Thoracic aorta (tissue), 2 donors: ENCODE measurements at places on chromosomes 2 and 18.

DNA sequence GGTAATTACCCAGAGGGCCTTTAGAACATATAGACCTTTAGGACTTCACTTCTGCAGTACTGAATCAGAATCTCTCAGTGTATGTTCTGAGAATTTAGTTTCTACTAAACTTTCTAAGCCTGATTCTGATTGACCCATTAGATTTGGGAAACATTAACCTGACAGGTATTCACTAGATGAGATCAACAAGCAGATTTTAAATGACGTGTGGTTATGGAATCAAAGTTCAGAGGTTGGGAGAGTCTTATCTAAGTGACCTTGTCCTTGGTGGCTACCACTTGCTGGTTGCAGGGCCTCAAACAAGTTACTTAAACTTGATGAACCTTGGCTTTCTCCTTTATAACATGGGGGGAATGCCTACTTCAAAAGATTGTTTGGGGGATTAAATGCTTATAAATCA is 198.7 kb downstream of the PDE11A start:
- H3K36me3 ChIP-seq = no peaks in the 10 kb centered on the region
- H3K27me3 ChIP-seq = no peaks in the 10 kb centered on the region
- no peak overlapping the region for H3K4me3 ChIP-seq
- H3K4me1 ChIP-seq = no peaks in the 10 kb centered on the region

DNA sequence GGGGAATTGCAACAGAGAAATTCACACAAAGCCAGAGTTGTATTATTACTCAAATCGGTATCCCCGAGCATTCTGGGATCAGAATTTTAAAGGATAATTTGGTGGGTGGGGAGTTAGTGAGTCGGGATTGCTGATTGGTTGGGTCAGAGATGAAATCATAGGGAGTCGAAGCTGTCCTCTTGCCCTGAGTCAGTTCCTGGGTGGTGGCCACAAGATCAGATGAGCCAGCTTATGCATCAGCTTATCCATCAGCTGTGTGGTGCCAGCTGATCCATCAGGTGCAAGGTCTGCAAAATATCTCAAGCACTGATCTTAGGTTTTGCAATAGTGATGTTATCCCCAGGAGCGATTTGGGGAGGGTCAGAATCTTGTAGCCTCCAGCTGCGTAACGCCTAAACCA is 34.3 kb upstream of the ITM2C start:
- H3K27ac ChIP-seq = no peak overlapping the region
- H3K27me3 ChIP-seq = peaks cover 9% of the 10 kb centered on the region
- DNase-seq = no peak
- H3K36me3 ChIP-seq = no peaks in the 10 kb centered on the region
- H3K4me3 ChIP-seq = no peak overlapping the region

DNA sequence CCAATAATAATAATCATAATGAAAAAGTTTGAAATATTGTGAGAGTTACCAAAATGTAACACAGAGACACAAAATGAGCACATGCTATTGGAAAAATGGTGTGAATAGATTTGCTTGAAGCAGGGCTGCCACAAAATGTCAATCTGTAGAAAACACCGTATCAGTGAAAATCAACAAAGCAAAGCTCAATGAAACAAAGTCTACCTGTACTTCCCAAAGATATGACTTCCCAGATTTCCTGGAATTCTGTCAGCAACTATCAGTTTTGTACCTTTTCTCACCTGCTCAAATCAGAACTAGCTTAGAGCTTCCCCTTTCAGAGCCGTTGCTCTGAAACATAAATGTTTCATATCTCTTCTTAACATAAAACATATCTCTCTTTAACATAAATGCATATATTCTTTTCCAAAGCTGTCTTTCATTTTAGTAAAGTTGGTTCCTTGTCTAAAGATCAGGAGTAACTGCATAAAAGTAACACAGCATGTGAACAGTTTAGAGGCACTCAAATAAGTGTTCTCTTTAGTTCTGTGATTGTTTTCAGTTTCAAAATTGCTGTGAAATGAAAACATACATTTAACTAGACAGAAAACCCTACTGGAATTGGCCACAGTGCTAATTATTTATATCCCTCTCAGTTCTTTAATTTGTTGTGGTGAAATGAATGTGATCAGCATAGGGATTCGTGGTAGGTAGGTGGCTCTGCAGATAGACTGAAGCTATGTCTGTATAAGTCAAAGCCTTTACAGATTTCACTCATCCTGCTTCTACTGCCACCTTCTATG is 262.5 kb downstream of the KCNJ3 start:
- no peak overlapping the region for H3K27ac ChIP-seq
- no peaks in the 10 kb centered on the region for H3K4me1 ChIP-seq
- no peak for DNase-seq
- no peaks in the 10 kb centered on the region for H3K27me3 ChIP-seq

DNA sequence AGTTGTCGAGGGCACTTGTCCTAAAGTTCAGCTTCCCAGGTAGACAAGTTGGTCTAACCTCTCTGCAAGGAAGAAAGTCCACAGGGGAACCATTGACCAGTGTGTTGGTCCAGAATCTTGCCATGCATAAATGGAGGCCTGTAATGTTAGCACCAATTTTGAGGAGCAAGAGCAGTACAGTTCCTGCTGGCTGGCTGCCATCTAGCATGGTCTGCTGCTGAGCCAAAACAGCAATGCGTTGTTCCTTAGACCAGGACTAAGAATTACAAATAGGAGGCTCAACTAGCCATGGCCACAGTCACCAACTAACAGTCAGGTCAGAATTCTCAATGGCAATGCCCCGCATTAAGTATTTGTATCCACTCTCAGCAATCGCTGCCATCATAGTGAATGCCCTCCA is 72.8 kb upstream of the WIPF1 start:
- H3K4me1 ChIP-seq = peaks cover 72% of the 10 kb centered on the region
- H3K36me3 ChIP-seq = no peaks in the 10 kb centered on the region
- no peaks in the 10 kb centered on the region for H3K27me3 ChIP-seq

GRCh38 chr2:121133551-121134319 is 151.3 kb downstream of the TFCP2L1 start:
- DNase-seq = no peak
- no peak overlapping the region for H3K27ac ChIP-seq
- H3K27me3 ChIP-seq = no peaks in the 10 kb centered on the region
- no peak overlapping the region for H3K4me3 ChIP-seq
